ENCODE measurements at places on chromosomes 5 and 9.

DNA sequence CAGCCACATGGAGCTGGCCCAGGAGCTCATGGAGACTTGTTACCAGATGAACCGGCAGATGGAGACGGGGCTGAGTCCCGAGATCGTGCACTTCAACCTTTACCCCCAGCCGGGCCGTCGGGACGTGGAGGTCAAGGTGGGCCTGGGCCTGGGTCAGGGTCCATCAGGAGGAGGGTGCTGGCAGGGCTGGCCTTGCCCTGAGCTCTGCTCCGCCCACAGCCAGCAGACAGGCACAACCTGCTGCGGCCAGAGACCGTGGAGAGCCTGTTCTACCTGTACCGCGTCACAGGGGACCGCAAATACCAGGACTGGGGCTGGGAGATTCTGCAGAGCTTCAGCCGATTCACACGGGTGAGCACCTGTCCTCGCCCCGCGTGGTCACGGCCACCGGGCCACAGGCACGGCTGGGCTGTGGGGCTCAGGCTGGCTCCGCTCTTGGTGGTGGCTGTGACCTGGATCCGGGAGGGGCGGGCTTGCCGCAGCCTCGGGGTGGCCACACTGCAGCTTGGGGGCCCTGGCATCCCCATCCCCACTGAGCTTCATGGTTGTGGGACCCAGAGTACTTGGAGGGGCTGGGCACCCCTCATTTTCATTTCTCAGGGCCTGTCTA, 7.1 kb downstream of the DPP7 start:
- DNase-seq: no peak

DNA sequence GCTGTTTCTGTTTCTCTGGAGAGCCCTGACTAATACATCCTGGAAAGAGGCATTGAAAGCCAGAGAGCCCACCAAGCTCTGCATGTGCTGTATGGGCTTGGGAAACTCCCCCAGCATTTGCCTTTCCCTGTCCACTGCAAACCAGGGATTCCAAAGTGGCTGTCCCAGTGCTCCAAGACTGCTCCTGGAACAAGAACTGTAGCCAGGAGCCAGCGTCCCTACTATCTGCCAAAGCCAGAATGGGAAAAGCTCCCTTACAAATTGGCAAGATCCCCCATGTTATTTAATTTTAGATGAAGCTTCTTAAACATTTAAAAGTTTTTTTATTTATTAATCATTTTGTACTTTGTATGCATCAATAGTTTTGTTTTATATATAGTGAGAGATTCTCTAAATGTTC, 263.2 kb downstream of the GABRB2 start:
- DNase-seq: no peak

DNA sequence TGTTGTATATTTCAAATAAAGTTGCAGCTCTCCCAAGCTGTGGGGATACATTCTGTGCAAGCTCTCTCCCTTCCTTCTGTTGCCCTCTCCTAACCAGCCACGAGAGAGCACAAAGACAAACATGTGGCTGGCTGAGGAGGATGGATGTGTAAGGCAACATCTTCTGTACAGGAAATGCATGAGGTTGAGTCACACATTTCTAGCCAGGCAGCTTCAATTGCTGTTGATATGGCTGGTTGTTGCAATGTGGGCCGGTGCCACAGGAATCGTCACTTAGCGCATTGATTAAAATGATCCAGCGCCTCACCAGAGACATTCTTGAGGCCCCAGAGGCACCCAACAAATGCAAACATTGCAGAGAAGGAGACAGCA, 207.1 kb downstream of the ICE1 start:
- no peak for DNase-seq

GRCh38 chr9:18456624-18457237, 17.2 kb upstream of the ADAMTSL1 start:
- no peak for DNase-seq

DNA sequence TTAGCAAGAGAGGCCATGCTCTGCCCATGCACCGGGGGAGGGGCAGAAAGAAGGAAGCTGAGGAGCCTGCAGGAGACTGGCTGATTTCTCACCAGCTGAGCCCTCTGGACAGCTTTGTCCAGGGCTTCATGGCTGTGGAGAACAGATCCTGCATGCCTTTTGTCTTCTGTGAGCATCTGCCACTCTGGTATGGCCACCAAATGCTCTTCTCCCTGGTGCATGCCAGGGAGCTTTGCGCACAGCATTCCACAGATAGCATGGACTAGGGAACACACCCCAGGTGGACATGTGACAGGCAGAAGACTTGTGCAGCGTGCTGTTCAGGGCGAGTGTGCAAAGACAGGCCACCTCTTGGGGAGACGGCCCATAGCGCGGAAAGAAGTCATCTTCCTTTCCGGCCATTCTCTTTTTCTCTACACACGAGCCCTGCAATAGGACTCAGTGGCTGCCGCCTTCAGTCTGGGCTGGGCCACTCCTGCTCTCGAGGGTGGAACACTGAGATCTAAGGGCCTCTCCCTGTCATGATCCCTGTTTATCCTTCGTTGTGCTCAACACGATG, 56.7 kb downstream of the GADD45G start:
- no peak for DNase-seq

- no peak for DNase-seq
Observed at GRCh38 chr5:54113060-54113459, 197.3 kb downstream of the ARL15 start.

DNA sequence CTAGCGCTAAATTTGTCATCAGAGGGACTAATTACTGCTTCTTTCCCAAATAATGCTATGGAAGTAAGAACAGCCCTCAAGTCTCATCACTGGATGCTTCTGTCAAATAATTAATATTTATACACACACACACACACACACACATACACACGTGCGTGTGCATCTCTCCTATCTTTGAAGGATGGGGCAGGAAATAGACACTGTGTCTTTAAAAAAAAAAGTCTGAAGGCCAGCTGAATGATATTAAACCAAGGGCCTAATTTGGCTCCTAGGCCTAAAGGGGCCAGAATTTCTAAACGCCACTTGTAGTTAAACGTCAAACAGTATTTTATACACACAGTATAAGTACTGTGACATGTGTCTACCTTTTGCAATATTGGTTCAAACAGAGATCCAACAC, 3.3 kb downstream of the SLF1 start:
- DNase-seq: no peak

GRCh38 chr5:64312491-64312890, 146.8 kb downstream of the RNF180 start:
- no peak for DNase-seq

DNA sequence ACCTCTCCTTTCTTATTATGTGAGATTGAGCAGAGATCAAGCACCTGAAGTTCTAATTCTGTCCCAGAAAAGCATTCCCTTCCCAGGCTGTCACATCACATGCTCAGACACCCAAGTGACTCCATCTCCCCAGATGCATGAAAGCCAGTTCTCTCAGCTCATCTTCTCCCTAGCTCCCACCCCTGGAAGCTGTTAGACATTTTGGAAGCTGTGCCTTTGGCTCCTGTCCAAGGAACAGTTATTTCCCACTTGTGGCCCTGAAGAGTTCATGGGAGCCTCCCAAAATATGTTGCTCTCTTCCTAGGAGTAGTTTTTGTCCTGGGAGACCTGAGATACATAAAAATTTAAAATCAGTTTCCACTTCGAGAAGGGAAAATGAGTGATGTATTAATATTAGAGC, 161.4 kb upstream of the GAS1 start:
- DNase-seq: no peak

DNA sequence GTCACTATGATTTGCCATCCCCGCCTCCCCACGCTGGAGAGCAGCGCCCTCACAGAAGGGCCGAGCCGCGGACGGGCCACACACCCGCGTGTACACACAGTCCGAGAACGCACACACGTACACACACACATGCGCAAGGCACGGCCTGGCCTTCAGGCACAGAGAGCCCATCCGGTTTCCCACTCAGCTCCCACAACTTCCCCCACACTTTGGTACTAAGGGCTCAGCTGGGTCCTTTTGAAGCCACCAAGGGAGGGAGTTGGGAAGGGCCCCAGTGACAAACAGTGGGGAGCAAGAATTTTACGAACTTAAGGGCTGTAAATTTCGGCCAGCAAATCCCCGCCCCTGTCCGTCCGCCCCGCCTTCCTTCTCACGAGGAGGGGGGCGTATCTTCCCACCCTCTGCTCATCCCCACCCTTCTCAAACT, 133.3 kb upstream of the HAND1 start:
- DNase-seq: no peak

All from RKO (cell line).